ENCODE measurements at places on chromosomes 6 and 20.

- DNase-seq: no peak
Measured at GRCh38 chr6:78832091-78832808, 35.1 kb upstream of the IRAK1BP1 start.

DNA sequence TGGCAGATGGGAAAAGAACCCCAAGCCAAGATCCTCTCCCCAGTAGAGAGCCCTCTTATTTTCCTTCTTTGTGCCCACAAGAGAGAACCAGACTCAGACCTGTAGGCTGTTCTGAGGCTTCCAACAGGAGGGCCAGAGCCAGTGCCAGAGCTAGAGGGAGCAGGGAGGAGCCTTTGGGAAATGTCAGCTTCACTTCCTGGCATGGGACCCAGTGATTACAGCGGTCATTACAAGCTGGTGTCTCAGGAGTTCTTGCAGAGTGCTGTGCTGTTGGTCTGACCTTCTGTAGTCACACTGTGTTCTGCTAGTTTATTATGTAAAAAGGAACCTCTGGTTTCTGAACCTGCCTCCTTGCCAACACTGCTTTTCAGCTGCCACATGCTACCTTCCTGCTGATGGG is 38.9 kb downstream of the STK35 start:
- DNase-seq: no peak

GRCh38 chr6:169086020-169086419 is 167.6 kb downstream of the THBS2 start:
- DNase-seq: no peak

GRCh38 chr6:158018851-158019361 is 37.2 kb downstream of the SYNJ2 start:
- DNase-seq: no peak

GRCh38 chr20:63940472-63941266 is 15.5 kb downstream of the UCKL1 start:
- DNase-seq: no peak

- no peak for DNase-seq
Measured at GRCh38 chr20:63696306-63696627, 185 bp upstream of the TNFRSF6B start.

DNA sequence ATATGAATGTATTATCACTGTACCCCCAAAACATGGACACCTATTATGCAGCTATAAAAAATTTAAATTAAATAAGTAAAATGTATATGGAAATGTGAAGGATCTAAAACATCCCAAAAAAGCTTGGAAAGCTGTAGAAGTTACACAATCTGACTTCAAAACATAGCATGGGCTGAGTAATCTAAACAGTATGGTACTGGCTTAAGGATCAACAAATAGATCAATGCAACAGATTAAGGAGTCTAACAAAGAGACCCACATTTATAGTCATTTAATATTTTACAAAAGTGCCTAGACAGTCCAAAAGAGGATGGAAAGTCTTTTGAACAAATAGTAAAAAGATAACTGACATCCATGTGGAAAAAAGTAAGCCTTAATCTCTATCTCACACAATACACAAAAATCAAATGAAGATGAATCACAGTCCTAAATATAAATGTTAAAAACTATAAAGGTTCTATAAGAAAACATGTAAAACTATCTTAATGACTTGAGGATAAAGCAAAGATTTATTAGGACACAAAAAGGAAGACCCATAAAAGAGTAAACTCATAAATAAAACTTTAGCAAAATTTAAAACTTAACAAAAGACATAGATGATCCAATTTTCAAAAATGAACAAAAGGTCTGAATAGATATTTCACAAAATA is 46.8 kb downstream of the RANBP9 start:
- no peak for DNase-seq

Measured in neural crest cell (in vitro differentiated cells).